ENCODE measurements at places on chromosomes 16 and 17. TPM values are rescaled to one million over a fixed set of nuclear protein-coding genes. Genes with fewer than 3 reads are reported as not detected.

- no peaks in the 10 kb centered on the region for H3K36me3 ChIP-seq
- DNase-seq = no peak
- H3K4me3 ChIP-seq = no peak overlapping the region
- no peaks in the 10 kb centered on the region for H3K4me1 ChIP-seq
- H3K27me3 ChIP-seq = no peaks in the 10 kb centered on the region
- no peak overlapping the region for H3K27ac ChIP-seq
Observed at GRCh38 chr16:54412777-54413455, 126.3 kb upstream of the IRX3 start.

GRCh38 chr16:68447653-68448359, 502 bp downstream of the SMPD3 start:
- peak overlapping the region; percentile 73 for H3K4me3 ChIP-seq
- H3K27me3 ChIP-seq = no peaks in the 10 kb centered on the region
- no peaks in the 10 kb centered on the region for H3K36me3 ChIP-seq
- H3K27ac ChIP-seq = no peak overlapping the region

- peaks cover 5% of the 10 kb centered on the region for H3K4me1 ChIP-seq
- H3K27ac ChIP-seq = no peak overlapping the region
- DNase-seq = peak; percentile 68
- H3K4me3 ChIP-seq = peak overlapping the region; percentile 71
Observed at GRCh38 chr17:48011405-48012150, 26.0 kb downstream of the COPZ2 start.

GRCh38 chr17:74998783-74999182, 11.4 kb downstream of the CDR2L start:
- H3K27ac ChIP-seq = no peak overlapping the region
- no peak overlapping the region for H3K4me3 ChIP-seq
- no peak for DNase-seq
- H3K27me3 ChIP-seq = no peaks in the 10 kb centered on the region

DNA sequence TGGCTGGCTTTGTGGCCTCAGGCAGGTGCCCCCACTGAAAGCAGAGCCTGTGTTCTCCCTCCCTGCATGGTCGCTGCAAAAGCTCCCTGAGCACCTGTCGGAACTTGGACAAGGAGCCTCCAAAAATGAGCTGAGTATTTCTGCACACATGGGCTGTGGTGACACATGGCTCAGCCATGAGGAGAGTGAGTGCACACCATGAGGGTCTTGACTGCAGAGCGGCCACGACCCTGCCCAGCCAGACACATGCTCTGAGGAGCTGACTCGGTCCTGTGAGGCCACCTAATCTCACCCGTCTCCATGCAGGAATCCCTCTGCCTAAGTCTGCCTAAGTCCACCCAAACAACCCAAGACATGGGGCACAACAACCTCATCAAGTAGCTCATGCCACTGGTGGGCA, 128.9 kb downstream of the DYNLRB2 start:
- H3K27ac ChIP-seq = no peak overlapping the region
- DNase-seq = no peak
- no peaks in the 10 kb centered on the region for H3K4me1 ChIP-seq
- no peaks in the 10 kb centered on the region for H3K27me3 ChIP-seq
- no peak overlapping the region for H3K4me3 ChIP-seq

- DNase-seq = no peak
- H3K27me3 ChIP-seq = no peaks in the 10 kb centered on the region
- H3K27ac ChIP-seq = no peak overlapping the region
- no peaks in the 10 kb centered on the region for H3K36me3 ChIP-seq
Observed at GRCh38 chr17:70327723-70328122, 158.4 kb downstream of the KCNJ2 start.

DNA sequence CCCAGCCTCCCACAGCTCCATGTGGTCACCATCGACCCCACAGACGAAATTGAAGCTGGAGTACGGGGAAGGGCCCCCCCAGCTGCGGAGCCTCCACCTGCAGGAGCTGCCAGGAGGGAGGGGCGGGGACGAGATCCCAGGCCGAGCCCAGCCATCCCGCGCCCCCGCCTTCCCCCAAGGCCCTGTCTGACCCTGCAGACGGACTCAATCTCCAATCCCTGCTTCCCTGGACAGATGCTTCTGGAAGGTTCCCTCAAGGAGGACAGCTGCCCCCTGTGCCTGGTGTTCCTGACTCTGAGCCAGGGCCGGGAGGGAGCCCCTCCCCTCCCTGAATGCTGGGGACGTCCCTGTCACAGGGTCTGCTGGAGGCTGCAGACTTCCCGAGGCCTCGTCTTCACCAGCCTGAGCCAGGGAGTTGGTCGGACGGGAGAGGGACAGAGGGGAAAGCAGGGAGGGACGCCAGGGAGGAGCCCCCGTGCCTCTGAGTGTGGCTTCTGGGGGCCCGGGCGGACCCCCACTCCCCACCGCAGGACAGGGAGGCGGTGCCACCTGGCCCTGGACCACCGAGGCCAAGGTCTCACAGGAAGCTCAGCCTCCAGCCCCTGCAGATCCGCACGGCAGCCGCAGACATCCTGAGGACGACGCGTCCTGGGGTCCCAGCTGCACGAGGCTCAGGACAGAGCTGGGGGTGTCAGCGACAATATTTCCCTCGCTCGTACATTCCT, 21.3 kb upstream of the C1QTNF8 start:
- H3K27me3 ChIP-seq = peaks cover 16% of the 10 kb centered on the region
- no peak overlapping the region for H3K4me3 ChIP-seq
- no peaks in the 10 kb centered on the region for H3K36me3 ChIP-seq

DNA sequence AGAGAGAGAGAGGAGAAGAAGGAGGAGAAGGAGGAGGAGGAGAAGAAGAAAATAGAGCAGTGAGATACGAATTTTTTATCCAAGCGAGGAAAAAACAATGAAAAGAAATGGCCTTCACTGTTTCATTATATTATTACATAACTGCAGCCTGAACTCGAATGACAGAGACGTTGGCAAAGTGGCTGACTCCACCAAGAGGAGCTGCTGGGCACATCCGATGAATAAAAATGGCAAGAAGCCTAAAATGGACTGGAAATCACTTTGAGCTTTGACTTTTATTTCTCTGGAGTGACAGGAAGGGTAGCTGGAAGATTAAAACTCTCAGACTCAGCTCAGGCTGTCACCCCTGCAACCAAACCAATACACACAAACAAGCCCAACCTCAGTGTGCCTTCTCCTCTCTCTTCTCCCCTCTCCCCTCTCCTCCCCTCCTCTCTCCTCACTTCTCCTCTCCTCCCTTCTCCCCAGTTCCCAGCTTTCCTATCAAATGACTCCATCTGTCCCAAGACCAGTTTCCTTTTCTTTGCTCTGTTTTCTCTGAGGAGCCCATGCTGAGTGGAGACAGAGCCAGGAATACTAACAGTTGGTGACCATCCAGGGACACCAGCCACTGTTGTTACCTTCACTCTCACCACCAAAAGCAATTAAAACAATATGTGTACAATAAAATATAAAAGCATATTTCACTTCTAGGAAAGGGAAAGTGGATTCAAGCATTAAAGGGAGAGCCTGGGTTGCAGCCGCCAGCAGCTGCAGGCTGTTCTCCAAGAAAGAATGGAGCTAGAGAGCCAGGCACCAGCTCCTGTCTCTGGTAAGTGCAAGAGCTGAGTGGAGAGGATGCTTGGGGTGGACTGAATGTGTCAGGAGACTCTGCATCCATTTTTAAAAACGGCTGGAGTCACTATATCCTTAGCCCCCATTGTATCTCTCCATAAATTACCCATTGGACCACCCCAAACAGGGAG, 51.2 kb downstream of the SOX9 start:
- peak; percentile 42 for DNase-seq
- no peaks in the 10 kb centered on the region for H3K27me3 ChIP-seq
- H3K4me1 ChIP-seq = no peaks in the 10 kb centered on the region
- no peaks in the 10 kb centered on the region for H3K36me3 ChIP-seq

GRCh38 chr16:12871784-12872183, 29.6 kb upstream of the SHISA9 start:
- H3K36me3 ChIP-seq = no peaks in the 10 kb centered on the region
- H3K27me3 ChIP-seq = no peaks in the 10 kb centered on the region
- H3K27ac ChIP-seq = no peak overlapping the region
- no peak for DNase-seq
- no peak overlapping the region for H3K4me3 ChIP-seq

TEDC2 gene
- 8.3 TPM for total RNA-seq

TBC1D3B gene
- total RNA-seq = not detected

DNA sequence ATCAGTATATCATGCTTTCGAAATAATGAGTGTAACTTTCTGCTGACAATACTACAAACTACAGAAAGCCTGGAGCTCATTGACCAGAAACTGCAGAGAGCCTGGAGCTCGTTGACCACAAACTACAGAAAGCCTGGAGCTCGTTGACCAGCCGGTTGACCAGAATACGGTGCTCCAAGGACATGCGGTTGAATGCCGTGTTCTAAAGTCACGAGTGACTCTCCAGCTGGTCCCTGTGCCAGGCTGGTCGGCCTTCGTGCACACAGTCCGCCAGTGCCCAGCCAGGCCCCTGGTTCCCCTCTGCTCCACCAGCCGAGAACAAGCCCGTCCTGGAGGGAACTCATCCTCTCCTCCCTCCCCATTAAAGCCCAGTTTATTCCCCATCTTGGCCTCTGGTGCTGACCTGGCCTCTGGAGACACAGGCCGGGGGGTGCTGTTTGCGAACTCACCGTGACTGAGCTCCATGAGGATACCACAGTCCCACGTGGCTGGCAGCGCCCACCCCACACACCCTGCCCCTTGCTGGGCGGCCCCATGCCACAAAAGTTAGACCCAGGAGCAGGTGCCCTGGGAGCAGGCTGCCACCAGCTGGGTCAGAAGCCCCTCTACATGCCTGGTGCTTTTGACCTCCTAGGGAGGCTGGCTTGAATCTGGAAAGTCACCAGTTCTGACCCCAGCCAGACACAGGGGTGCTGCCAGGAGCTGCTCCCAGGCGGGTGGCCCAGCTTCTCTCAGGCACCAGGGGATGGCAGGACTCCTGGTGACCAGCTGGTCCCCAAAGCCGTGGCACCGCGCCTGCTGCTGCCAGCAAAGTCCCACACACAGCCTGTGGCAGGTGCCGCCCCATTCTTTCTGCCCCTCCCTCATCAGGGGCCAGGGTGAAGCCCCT, 15.5 kb upstream of the CDH15 start:
- H3K4me1 ChIP-seq = peaks cover 12% of the 10 kb centered on the region
- no peak overlapping the region for H3K4me3 ChIP-seq
- peak overlapping the region; percentile 23 for H3K27ac ChIP-seq
- no peaks in the 10 kb centered on the region for H3K27me3 ChIP-seq
- no peaks in the 10 kb centered on the region for H3K36me3 ChIP-seq
- DNase-seq = peak; percentile 41

DNA sequence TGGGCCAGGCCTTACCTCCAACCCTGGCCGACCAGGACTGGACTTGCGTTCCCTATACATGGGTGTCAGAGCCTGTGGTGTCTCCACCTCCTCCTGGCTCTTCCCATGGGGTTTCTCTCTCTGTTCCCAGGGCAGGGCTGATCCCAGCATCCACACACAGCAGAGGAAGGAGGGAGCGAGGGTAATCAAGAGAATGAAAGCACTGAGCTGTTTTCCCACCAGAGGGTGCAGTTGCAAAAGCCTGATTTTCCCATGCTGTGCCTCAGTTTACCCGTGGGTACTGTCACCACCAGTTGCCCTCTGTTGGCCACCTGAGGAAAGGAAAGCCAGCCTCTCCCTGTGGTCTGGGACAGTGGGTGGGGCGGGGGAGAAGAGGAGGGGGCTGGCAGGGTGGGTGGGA, 249.7 kb upstream of the GSE1 start:
- no peak overlapping the region for H3K4me3 ChIP-seq
- H3K4me1 ChIP-seq = peaks cover 14% of the 10 kb centered on the region
- no peaks in the 10 kb centered on the region for H3K27me3 ChIP-seq
- no peaks in the 10 kb centered on the region for H3K36me3 ChIP-seq

EMP2 gene
- 26.0 TPM for total RNA-seq

LLGL2 gene
- total RNA-seq = not detected

DNA sequence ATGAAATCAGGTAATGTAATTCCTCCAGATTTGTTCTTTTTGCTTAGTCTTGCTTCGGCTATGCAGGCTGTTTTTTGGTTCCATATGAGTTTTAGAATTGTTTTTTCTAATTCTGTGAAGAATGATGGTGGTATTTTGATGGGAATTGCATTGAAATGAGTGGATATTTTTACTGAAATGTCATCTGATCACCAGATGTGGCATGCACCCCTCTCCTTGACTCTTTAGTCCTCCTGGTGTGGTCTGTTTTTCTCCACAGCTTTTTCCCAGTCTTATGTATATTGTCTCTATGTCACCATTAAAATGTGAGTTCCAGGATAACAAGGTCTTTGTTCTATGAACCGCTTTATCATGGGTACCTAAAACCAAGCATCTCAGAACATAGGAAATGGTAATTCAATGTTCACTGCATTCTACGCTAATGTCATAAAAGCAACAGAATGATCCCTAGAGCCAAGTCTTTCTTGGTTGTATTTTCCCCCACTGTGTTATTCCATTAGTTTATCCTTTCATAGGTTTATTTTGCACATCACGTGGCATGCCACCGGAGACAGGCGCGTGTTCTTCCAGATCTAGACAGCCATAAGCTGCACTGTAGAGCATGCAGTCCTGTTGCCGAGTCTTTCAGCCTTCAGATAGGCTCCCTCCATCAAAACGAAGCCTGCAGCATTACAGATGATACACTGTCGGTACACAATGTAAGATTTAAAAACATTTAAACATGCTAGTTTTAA, 172.5 kb downstream of the RPTOR start:
- no peak for DNase-seq
- 0 out of 2 replicates have a peak, but pooled peaks cover 4% of the 10 kb centered on the region for H3K4me1 ChIP-seq
- no peaks in the 10 kb centered on the region for H3K27me3 ChIP-seq
- no peak overlapping the region for H3K4me3 ChIP-seq
- no peak overlapping the region for H3K27ac ChIP-seq

DNA sequence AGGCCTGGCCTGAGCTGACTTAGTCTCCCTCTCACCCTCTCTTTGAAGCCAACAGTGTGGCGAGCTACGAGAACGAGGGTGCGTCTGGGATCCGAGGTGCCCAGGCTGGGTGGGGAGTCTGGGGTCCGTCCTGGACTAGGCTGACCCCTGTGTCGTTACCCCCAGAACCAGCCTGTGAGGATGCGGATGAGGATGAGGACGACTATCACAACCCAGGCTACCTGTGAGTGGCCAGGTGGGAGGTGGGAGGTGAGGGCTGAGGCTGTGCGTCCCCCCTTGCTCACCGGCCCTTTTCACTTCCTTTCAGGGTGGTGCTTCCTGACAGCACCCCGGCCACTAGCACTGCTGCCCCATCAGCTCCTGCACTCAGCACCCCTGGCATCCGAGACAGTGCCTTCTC, 1.6 kb downstream of the LAT start:
- H3K27me3 ChIP-seq = no peaks in the 10 kb centered on the region
- H3K36me3 ChIP-seq = peaks cover 18% of the 10 kb centered on the region
- DNase-seq = no peak
- no peak overlapping the region for H3K4me3 ChIP-seq

DNA sequence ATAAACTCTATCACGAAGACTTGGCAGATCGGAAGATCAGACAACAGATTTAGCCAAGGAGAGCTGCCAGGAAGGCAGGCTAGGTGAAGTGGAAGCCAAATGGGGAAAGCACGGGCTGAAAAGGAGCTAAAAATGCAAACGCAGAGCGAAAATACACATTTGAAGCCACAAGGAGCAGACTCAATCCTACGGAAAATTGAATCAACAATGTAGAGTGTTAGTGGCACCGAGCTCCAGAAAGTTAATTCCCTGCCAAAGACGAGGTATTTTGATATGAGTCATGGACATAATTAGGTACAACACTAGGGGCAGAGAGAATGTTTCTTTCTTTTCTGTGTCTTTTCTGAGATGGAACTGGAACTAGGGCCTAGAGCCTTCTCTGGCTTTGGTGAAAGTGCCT, 20.7 kb downstream of the GSG1L start:
- H3K27ac ChIP-seq = no peak overlapping the region
- no peaks in the 10 kb centered on the region for H3K36me3 ChIP-seq
- DNase-seq = peak; percentile 55

GRCh38 chr17:2591040-2591640, 2.3 kb upstream of the PAFAH1B1 start:
- H3K27ac ChIP-seq = no peak overlapping the region
- DNase-seq = no peak
- no peaks in the 10 kb centered on the region for H3K27me3 ChIP-seq
- H3K4me3 ChIP-seq = no peak overlapping the region
- peaks cover 11% of the 10 kb centered on the region for H3K4me1 ChIP-seq

Data from GM23248 (cell line).